ENCODE measurements at places on chromosomes 3 and 15.

DNA sequence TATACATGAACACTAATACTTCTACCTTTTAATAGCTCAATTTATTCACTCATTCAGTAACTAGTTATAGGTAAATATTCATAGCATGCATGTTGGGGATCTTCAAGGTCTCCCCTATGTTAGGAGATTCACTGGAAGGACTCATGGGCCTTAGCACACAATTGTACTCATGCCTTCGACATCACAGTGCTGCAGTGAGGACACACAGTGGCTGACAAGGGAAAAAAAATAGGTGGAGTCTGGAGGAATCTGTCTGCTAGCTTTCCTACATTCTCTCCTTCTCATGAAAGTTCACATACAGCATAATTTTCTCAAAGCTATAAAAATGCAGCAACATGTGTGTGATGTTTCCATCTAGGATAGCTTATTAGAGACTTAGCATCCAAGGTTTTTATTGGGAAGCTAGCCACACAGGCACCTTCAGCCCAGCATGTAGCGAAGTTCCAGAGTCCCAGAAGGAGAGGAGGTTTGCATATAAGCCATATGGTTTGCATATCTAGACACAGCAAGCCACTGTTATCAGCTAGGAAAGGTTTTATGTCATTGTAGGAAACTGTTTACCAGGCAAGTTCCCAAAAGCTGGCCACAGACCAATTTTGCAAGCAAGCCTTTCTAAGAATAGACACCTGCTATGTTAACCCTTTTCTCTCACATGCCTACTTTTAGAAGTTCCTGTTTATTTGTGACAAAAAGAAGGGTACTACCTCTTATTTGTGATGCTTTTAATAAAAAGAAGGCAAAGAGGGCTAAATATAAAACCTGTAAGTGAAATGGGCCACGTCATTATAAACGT, 46.4 kb downstream of the MORC1 start:
- DNase-seq, result no peak

- no peak for DNase-seq
Observed at GRCh38 chr3:156649681-156650080, 24.7 kb upstream of the TIPARP start.

GRCh38 chr3:184443831-184444230, 64.0 kb downstream of the CHRD start:
- no peak for DNase-seq

GRCh38 chr15:38176155-38176554, 76.5 kb upstream of the SPRED1 start:
- no peak for DNase-seq

GRCh38 chr3:43079536-43080332, 26.1 kb downstream of the POMGNT2 start:
- DNase-seq, result no peak

GRCh38 chr3:170419557-170420087, 954 bp downstream of the CLDN11 start:
- no peak for DNase-seq

DNA sequence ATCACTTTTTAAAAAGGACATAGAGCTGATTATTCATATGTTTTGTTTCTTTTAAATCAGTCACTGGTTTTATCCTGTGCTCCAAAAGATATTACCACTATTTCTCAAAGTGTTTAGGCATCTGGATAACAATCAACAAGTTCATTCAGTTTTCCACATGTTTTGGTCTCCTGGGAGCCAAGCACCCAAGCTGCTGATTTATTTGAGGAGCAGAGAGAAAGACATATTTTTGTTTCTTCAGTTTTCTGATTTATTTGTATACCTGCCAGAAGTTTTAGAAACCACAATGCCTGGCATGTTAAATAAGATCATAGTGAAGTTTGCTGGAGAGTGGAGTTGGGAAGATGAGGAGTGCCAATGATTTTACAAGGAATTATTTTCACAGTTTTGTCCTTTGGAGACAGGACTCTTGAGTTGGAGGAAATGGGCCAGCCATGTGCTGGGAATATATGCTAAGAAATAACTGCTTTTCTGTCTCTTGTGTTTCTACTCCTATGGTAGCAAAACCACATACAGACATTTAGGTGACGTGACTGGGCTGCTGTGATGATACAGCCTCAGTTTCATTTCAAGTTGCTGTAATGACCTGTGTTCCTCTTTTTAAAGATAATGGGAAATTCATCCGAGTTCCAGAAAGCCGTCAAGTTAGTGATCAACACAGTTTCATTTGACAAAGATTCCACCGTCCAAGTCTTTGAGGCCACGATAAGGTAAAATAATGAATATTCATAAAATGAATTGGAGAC, 11.7 kb downstream of the EDEM1 start:
- no peak for DNase-seq

DNA sequence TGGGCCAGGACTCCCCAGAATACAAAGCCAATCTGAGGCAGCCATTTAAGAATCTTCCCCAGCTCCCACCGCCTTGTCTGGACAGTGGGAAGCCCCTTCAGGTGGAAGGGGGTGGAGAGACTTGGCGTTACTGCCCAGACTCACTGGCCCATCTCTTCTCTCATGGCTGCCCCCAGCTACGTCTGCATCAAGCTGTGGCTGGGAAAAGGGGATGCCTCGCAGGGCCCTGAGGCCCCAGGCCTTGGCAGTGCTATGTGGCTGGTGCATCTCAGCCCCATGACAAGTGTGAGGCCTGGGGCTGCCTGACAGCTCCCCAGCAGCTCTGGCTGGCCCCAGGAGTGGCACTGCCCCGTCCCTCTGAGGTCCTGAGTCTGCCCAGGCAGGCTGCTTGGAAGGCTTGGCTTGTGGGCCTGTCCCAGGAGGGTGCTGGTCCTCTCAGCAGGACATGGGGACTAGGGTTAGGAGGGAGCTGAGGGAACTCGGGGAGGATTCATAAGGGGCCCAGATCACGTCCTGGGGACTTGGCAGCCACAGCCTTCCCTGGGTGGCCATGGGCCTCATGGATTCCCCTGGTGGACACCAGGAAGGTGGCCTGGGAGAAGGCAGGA, 20.2 kb upstream of the SLC41A3 start:
- no peak for DNase-seq

DNA sequence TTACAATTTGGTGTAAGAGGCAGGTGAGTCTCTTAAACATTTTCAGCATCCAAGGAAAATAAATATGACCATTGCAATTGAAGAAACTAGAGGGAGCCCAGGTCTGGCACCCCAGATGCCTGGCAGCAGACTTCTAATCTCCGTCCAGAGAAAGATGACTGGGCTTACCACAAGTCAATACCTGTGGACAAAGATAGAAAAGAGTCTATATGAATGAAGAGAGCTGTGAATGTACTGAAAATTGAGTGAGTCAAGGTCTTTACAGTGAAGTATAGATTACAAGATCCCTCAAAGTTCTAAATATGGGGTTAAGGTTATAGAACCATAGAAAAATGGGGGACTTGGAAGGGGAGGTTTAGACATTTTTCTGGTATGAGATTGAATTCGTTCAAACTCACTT, 827.4 kb upstream of the NR2F2 start:
- DNase-seq, result no peak

Measured in stimulated activated CD8-positive, alpha-beta memory T cell treated with anti-CD3 and anti-CD28 coated beads, Interleukin-7, amount 100 ng/mL, for 1 hour (primary cell).